Prostate gland (tissue), 2 donors: ENCODE measurements at places on chromosomes 2 and 18.

- no peaks in the 10 kb centered on the region for H3K4me1 ChIP-seq
- no peak overlapping the region for H3K4me3 ChIP-seq
- H3K27me3 ChIP-seq: no peaks in the 10 kb centered on the region
- no peak overlapping the region for H3K27ac ChIP-seq
Measured at GRCh38 chr18:75582940-75583339, 155.4 kb upstream of the SMIM21 start.

DNA sequence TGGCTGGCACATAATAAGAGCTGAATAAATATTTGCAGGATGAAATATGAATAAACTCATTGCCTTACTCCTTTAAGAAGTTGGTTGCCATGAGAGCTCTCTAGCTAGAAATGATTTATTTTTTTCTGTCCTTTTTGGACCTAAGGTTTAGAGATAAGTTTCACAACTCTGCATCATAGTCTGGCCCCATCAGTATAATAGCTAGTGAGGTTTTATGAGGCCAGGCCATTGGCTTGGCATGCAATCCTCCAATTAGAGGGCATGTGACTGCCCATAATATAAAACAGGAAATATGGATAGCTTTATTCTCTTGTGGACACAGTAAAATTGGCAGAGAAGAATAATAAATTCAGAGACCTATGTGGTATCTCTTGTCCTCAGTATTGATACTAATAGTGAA lies 26.2 kb upstream of the INSIG2 start:
- no peak overlapping the region for H3K27ac ChIP-seq
- DNase-seq: no peak
- no peaks in the 10 kb centered on the region for H3K27me3 ChIP-seq
- H3K36me3 ChIP-seq: no peaks in the 10 kb centered on the region
- H3K4me3 ChIP-seq: no peak overlapping the region

DNA sequence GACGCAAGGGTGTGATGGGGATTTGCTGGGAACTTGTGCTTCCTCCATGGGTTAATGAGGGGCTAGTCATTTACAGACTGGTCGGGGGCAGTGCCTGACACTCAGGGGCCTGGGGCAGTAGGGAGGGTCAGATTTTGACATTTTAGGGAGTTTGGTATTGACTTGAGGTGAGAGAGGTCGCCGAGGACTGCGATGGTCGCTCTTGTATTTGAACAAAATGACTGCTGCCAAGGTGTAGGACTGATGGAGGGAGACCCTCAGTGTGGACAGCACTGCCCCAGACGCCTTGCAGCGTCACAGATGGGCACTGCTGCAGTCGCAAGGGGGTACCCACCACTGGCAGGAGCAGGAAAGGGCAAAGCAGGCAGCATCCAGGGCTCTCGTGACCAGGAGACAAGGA lies 182.9 kb downstream of the RTP5 start:
- no peaks in the 10 kb centered on the region for H3K27me3 ChIP-seq
- H3K4me1 ChIP-seq: no peaks in the 10 kb centered on the region
- no peaks in the 10 kb centered on the region for H3K36me3 ChIP-seq
- DNase-seq: no peak
- H3K4me3 ChIP-seq: no peak overlapping the region
- H3K27ac ChIP-seq: no peak overlapping the region

- H3K27me3 ChIP-seq: no peaks in the 10 kb centered on the region
- no peak overlapping the region for H3K4me3 ChIP-seq
- no peak overlapping the region for H3K27ac ChIP-seq
- no peaks in the 10 kb centered on the region for H3K36me3 ChIP-seq
Measured at GRCh38 chr2:172782506-172783164, 47.0 kb downstream of the RAPGEF4 start.

GRCh38 chr18:79252904-79253633 lies 142.7 kb upstream of the NFATC1 start:
- no peaks in the 10 kb centered on the region for H3K4me1 ChIP-seq
- H3K27ac ChIP-seq: no peak overlapping the region
- no peak overlapping the region for H3K4me3 ChIP-seq
- H3K27me3 ChIP-seq: no peaks in the 10 kb centered on the region
- no peak for DNase-seq

GRCh38 chr2:216408426-216409290 lies 3.6 kb upstream of the SMARCAL1 start:
- H3K4me3 ChIP-seq: no peak overlapping the region
- DNase-seq: no peak
- no peaks in the 10 kb centered on the region for H3K36me3 ChIP-seq
- no peaks in the 10 kb centered on the region for H3K27me3 ChIP-seq

DNA sequence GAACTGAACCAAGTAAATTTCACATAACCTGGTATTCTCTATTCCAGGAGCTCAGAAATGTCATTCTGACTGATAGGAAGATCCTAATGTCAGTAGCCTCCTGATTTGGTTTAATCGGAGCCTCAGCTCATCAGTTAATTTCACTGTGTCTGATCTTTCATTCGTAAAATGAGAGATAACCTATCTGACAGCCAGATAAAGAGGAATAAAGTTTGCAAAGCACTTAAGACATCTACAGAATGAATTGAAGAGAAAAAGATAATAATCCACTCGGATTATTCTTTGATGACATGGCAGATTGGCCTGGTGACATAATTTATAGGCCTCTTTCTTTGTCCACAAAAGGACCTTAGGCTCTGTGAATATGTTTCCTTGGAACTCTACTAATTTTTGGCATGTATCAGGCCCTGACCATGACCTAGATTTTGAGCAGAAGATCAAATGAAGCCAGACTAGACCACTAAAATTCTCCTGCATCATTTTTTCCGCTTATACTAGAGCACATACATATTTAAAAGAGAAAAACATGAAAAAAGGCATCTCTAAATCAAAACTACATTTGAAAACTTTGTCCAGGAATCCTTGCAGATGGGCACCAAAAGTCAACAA lies 312.4 kb downstream of the MTX2 start:
- no peak overlapping the region for H3K27ac ChIP-seq
- no peak overlapping the region for H3K4me3 ChIP-seq
- H3K4me1 ChIP-seq: no peaks in the 10 kb centered on the region
- no peaks in the 10 kb centered on the region for H3K36me3 ChIP-seq

DNA sequence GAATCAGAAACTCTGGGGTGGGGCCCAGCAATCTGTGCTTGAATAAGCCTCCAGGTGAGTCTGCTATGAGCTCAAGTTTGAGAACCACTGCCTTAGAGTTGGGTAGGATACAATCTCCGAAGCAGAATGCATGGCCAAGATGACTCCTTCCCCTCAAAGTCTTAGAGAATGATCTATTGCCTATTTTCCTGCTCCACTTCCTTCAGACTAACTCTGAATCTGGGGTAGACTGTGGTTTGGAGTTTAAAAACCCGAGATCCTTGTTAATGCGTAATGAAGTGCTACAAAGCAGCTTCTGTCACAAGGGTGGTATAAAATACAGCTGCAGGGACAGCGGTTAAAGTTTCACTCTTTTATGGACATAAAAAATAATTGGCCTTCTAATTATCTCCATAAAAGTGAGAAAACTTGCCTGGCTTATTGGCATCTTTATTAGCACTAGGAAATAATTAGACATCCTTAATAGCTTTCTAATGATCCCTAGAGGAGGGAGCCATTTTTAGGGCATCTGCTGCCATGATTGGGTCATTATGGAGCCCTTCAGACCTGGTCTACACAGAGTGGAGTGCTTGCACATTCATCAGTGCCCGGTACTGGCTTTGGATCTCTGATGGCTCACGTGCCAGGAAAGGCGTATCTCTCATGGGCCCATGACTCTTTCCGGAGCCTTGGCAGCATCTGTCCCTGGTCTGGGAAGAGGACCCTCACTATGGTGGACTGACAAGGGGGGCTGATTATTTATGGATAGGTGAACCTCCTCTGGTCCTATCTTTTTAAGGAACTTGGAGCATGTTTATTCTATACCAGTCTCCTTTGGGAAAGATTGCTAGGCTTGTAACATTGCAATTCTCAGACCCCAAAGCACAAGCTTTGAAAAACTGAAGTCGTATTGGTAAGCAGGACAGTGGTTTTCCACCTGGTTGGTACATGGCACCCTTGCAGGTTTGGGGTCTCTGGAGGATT lies 28.2 kb downstream of the SIX2 start:
- no peaks in the 10 kb centered on the region for H3K36me3 ChIP-seq
- no peaks in the 10 kb centered on the region for H3K4me1 ChIP-seq
- H3K27ac ChIP-seq: no peak overlapping the region
- DNase-seq: no peak
- no peak overlapping the region for H3K4me3 ChIP-seq
- H3K27me3 ChIP-seq: no peaks in the 10 kb centered on the region

GRCh38 chr2:119756837-119757236 lies 2.9 kb upstream of the PTPN4 start:
- no peak for DNase-seq
- H3K27ac ChIP-seq: no peak overlapping the region
- no peaks in the 10 kb centered on the region for H3K27me3 ChIP-seq
- no peaks in the 10 kb centered on the region for H3K4me1 ChIP-seq

GRCh38 chr18:71995904-71996465 lies 548.2 kb downstream of the CBLN2 start:
- H3K36me3 ChIP-seq: no peaks in the 10 kb centered on the region
- no peak overlapping the region for H3K4me3 ChIP-seq
- no peaks in the 10 kb centered on the region for H3K27me3 ChIP-seq
- H3K4me1 ChIP-seq: no peaks in the 10 kb centered on the region
- DNase-seq: no peak

- H3K27ac ChIP-seq: peak overlapping the region; percentile 91
- no peaks in the 10 kb centered on the region for H3K36me3 ChIP-seq
- no peaks in the 10 kb centered on the region for H3K27me3 ChIP-seq
- H3K4me3 ChIP-seq: peak overlapping the region; percentile 46
- no peak for DNase-seq
- H3K4me1 ChIP-seq: peaks cover 6% of the 10 kb centered on the region
Measured at GRCh38 chr2:74439803-74440377, 1.8 kb downstream of the RTKN start.

DNA sequence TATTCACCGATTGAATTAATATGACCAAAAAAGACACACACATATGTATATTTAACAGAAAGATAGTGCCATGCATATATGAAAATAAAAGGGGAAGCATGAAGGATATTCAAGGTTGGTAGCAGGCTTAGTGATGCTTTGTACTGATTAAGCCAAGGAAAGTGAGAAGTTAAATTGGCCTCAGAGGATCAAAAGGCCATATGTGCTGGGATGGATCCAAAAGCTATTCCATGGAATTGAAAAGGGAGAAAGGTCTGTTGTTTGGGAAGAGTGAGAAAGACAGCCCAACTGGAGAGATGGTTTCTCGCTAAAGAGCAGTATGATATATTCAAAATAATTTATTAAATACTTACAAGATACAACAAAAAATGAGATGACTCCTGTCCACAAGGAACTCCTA lies 65.9 kb downstream of the INSIG2 start:
- H3K4me1 ChIP-seq: no peaks in the 10 kb centered on the region
- no peaks in the 10 kb centered on the region for H3K36me3 ChIP-seq
- DNase-seq: no peak
- H3K27me3 ChIP-seq: no peaks in the 10 kb centered on the region
- no peak overlapping the region for H3K27ac ChIP-seq

DNA sequence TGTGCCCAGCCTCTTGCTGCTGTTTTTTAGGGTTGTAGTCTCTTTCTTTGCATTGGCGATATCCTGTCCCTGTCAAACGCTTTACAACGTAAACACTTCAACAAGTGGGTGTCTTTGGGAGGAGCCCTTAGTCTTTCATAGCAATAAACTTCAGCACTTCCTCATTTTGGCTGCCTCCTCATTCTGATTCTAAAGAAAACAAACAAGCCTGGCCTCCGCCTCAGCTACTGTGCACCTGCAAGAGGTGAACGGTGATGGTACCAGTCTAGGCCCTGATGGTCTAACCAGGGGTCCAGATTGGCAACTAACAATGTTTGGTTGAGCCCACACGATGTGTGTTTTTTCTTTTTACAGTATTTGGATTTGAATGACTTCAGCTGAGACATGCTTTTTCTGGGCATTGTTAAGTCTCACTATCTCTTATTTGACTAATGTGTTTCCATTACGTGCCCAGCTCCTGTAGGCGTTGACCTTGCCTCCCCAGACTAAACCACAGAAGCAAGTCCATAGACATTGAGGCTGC lies 53.2 kb upstream of the CUL3 start:
- no peaks in the 10 kb centered on the region for H3K27me3 ChIP-seq
- no peaks in the 10 kb centered on the region for H3K36me3 ChIP-seq
- H3K4me1 ChIP-seq: no peaks in the 10 kb centered on the region
- no peak for DNase-seq
- H3K27ac ChIP-seq: no peak overlapping the region
- no peak overlapping the region for H3K4me3 ChIP-seq

DNA sequence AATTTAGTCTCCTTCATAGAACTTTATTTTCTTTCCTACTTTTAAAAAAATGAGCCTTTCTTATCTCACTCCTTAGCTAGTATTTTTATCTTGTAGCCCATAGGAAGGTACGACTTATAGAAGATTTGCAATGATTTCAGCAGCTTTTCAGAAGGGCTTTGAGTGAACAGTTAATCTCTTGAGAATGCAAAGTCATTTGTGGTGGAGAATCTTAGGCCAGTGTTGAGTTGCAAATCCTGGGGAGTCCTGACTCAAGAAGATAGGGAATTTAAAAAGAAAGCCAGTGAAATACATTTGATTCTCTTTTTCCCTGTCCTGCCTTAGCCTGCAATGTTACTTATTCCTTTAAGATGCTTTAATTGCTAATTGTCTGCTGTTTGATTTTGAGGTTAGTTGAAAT lies 33.6 kb downstream of the LYPD6 start:
- H3K4me3 ChIP-seq: no peak overlapping the region
- no peaks in the 10 kb centered on the region for H3K4me1 ChIP-seq
- H3K36me3 ChIP-seq: no peaks in the 10 kb centered on the region
- H3K27ac ChIP-seq: no peak overlapping the region

- no peaks in the 10 kb centered on the region for H3K27me3 ChIP-seq
- no peaks in the 10 kb centered on the region for H3K36me3 ChIP-seq
- no peak overlapping the region for H3K4me3 ChIP-seq
Measured at GRCh38 chr2:160635488-160635887, 141.9 kb upstream of the RBMS1 start.

DNA sequence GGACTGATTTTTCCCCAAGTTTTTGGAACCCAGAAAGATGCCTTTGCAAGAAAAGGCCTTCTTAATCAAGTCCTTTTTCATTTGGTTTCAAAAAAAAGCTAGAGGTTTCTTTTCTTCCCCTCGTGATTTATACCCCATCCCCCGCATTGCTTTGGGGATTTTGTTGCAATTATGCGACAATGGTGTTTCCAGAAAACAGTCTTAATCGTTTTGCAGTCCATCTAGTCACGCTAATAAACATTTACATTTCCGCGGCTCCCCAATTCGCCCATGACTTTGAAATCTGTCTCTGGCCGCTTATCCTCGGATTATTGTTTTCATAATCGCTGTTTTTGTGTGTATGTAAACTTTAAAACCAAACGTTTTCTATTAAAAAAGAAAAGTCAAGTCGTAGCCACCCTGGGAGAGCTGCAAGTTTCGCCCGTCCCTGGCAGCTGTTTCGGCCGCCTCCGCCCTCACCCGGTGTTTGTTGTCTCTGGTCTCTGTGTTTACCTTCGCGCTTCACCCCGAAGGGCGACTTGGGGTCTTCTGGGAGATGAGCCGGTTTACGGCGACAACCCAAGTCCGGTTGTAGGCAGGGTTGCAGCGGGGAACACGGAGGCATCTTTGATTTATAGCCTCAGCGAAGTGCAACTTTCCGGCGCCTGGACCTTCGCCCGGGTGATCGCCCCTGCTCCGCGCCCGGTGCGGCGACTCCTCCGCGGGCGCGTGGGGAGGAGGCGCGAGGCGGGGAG lies 667 bp downstream of the SP9 start:
- H3K4me1 ChIP-seq: no peaks in the 10 kb centered on the region
- no peak overlapping the region for H3K4me3 ChIP-seq
- no peak overlapping the region for H3K27ac ChIP-seq
- no peaks in the 10 kb centered on the region for H3K36me3 ChIP-seq
- H3K27me3 ChIP-seq: peaks cover 83% of the 10 kb centered on the region
